Activated CD4-positive, alpha-beta T cell treated with anti-CD3 and anti-CD28 coated beads for 36 hours (primary cell): ENCODE measurements at places on chromosomes 12 and 14. TPM values are rescaled to one million over a fixed set of nuclear protein-coding genes. Genes with fewer than 3 reads are reported as not detected.
A peak's percentile ranks its signal among the peaks of the same experiment; 100 is the strongest.

DNA sequence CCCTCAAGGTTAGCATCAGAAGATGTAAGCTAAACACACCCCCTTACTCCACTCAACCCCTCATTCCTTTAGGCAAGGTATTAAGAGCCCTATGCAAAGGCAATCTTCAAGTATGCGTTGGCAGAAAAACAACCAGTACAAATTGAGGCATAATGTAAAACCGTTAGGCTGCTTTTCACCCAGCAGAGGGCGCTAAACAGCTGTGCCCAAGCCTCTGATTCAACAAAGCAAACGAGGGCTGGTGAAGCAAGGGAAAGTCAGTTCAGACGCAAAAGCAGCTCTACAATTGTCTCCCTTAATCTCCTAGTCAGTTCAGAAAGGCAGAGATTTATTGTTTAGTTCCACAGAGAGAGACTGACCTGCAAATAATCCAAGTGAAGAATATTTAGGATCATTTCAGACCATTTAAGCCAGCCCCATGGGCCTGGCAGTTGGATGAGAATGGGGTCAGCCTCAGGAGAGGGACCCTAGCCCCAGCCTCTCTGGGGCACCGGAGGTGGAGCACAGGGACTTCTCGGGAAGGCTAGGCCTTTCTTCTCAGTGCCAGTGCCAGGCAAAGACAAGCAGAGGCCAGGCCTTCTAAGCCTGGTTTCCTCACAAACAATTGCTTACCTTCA is 23.5 kb downstream of the DCAF5 start:
- peak overlapping the region; percentile 37 for H3K27ac ChIP-seq
- H3K27me3 ChIP-seq, result no peaks in the 10 kb centered on the region

GRCh38 chr12:120332523-120332922 is 4.9 kb upstream of the PLA2G1B start:
- no peaks in the 10 kb centered on the region for H3K4me1 ChIP-seq
- H3K27me3 ChIP-seq, result peaks cover 4% of the 10 kb centered on the region
- peaks cover 3% of the 10 kb centered on the region for H3K36me3 ChIP-seq
- H3K4me3 ChIP-seq, result no peak overlapping the region

DNA sequence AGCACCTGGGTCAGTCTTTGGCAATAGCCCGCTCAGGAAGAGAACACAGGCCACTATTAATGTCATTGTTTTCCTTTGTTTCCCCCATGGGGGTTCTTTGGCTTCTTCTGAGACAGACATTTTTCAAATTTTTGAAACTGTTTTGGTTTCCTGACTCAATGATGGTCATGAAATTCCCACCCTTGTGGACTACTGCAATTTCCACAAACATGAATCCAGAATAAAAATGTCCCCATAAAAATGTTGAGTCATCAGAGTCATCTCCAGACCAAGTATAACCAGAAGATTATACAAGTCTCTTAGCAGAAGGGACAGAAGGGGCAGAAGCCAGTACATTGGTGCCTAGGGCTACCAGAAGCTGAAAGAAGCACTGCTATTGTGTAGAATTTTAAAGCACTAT is 29.1 kb downstream of the SLCO1A2 start:
- H3K27ac ChIP-seq, result no peak overlapping the region
- no peaks in the 10 kb centered on the region for H3K4me1 ChIP-seq
- no peak for DNase-seq
- H3K4me3 ChIP-seq, result no peak overlapping the region

DNA sequence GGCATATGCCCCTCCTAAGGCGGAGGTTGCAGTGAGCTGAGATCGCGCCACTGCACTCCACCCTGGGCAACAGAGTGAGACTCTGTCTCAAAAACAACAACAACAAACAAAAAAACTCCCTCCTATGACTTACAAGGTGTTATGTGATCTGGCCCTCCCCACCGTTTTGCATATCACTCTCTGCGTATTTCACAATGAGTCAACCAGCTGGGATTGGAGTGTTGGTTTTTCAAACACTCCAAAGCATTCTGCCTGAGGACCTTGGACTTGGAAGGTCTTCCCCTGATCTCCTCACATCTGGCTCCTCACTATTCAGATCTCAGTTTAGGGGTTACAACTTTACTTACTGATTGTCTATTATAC is 14.0 kb downstream of the MANSC1 start:
- H3K27me3 ChIP-seq, result no peaks in the 10 kb centered on the region
- peak; percentile 20 for DNase-seq
- no peak overlapping the region for H3K27ac ChIP-seq
- peaks cover 30% of the 10 kb centered on the region for H3K4me1 ChIP-seq
- H3K4me3 ChIP-seq, result no peak overlapping the region

The OAS2 gene
- 148 TPM for total RNA-seq

- H3K36me3 ChIP-seq, result no peaks in the 10 kb centered on the region
- H3K27ac ChIP-seq, result no peak overlapping the region
- no peaks in the 10 kb centered on the region for H3K4me1 ChIP-seq
- H3K27me3 ChIP-seq, result no peaks in the 10 kb centered on the region
- no peak for DNase-seq
Observed at GRCh38 chr14:48325486-48325885, 650.1 kb upstream of the MDGA2 start.

DNA sequence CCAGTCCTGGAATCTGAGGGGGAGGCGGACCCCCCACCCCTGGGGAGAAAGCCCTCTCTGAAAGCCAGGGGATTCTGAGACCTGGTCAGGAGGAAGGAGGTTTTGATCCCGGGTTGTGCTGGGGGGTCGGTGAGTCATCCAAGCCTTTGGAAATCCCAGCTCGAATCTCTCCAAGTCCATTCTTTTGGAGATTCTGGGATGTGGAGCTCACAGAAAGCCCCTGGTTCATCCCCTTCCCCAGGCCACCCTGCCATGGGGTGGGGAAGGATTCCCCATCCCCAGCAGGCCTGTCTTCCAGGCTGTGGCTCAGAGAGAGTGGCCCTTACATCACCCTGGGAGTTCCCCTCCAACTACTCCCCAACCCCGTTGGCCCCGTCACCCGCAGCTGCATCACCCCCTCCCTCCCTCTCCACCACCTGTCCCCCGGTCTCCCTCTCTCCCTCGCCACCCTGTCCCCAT is 14.3 kb downstream of the EXOC3L4 start:
- H3K27ac ChIP-seq, result no peak overlapping the region
- peaks cover 12% of the 10 kb centered on the region for H3K27me3 ChIP-seq
- peak; percentile 75 for DNase-seq
- no peak overlapping the region for H3K4me3 ChIP-seq
- H3K4me1 ChIP-seq, result peaks cover 6% of the 10 kb centered on the region
- no peaks in the 10 kb centered on the region for H3K36me3 ChIP-seq

DNA sequence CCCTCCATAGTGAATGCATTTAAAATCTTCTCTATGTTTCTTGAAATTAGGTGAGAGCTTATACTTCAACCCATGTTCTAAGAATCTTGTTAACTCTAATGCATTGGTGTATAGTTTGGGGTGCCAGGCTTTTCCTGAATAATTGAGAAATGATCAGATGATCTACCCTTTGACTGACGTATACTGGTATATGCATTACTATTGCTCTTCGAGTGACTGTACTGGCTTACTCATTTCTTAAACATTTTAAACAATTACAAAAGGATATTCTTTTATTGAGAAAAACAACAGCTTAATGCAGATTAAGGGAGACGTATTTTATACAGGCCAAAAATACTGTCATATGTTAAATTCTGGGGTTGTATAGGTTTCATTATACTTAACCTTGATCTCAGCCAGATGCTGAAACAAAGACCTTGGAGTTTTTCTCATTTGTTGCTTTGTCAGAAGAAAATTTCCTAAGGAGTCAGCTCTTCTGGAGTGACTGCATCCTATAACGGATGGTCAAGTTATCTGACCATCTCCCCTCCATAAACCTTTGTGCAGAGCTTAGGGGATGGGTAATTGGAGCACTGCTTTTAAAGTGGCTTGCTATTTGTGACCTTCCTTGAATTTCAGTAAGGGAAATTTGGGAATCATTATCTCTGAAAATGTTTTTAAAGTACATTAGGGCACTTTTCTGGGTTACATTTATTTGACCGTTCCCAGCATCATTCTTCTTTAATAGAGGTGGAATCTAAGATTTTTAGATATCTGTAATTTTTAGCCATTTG is 507.6 kb downstream of the PCNX1 start:
- no peaks in the 10 kb centered on the region for H3K27me3 ChIP-seq
- H3K4me3 ChIP-seq, result no peak overlapping the region
- no peak overlapping the region for H3K27ac ChIP-seq
- no peak for DNase-seq
- H3K4me1 ChIP-seq, result peaks cover 23% of the 10 kb centered on the region
- H3K36me3 ChIP-seq, result peaks cover 22% of the 10 kb centered on the region

DNA sequence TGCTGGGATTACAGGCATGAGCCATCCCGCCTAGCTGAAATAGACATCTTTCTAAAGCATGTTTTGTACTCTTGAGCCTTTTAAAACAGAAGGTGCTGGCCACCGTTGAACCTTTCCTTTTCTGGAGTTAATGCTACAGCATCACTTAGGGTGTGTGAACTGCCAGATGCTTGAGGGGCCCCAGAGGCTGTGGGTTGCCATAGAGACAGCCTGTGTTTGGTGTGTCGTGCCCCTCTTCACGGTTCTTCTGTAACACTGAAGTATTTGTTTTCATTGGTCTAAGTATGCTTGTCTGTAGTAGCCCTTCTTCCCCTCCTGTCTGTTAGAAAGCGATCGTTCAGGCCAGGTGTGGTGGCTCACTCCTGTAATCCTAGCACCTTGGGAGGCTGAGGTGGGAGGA is 30.8 kb downstream of the PLEKHG3 start:
- H3K27me3 ChIP-seq, result no peaks in the 10 kb centered on the region
- no peak overlapping the region for H3K27ac ChIP-seq
- DNase-seq, result no peak
- no peak overlapping the region for H3K4me3 ChIP-seq

DNA sequence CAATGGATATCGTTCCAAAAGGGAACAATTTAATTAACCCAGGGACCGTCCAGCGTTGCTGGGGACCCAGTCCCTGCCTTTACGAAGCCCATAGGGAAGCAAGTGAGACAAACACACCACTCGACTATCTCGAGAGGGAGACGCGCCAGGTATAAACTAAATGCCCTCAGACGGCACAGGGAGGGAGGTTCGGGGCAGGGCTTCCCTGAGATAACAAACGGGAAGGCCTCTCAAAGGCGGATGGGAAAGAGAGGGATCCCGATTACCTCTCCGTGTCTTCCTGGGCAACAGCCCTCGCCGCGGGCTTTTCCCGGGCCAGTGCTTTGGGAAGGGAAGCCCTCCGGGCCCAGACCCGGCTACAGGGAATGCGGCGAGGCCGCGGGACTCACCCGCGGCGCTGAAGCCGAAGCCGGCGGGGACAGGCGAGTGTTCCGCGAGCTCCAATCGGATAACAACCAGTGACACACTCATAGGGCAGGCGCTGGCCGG is 390 bp downstream of the BRAP start:
- no peaks in the 10 kb centered on the region for H3K27me3 ChIP-seq
- H3K36me3 ChIP-seq, result peaks cover 23% of the 10 kb centered on the region
- peak overlapping the region; percentile 79 for H3K27ac ChIP-seq
- peak overlapping the region; percentile 89 for H3K4me3 ChIP-seq

The SPIC gene
- total RNA-seq, result not detected

The AKAP5 gene
- total RNA-seq, result 0.43 TPM

The ZFYVE26 gene
- total RNA-seq, result 13.0 TPM

DNA sequence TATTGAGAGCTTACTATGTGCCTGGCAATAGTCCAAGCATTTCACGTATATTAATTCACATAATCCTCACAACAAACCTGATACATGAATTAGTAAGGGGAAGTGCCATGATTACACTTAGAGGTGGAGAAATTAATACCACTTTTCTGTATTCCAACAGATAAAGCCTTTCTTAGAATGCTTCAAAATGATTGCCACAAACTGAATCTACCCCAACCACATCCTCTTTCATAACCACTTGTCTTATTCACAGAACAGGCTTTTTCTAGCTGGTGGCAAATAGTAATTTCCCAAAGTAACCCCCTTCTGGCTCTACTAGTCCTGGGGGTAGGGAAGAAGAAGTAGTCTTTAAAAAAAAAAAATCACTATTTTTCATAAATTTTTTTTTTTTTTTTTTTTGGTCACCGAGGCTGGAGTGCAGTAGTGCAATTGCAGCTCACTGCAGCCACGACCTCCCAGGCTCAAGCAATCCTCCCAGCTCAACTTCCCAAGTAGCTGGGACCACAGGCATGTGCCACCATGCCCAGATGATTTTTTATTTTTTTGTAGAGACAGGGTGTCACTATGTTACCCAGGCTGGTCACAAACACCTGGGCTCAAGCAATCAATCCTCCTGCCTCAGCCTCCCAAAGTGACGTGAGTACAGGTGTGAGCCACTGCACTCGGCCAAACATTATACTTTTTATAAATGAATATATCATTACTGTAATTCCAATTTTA is 59.0 kb upstream of the ARID2 start:
- H3K4me3 ChIP-seq, result no peak overlapping the region
- peak; percentile 10 for DNase-seq
- H3K27ac ChIP-seq, result no peak overlapping the region
- peaks cover 24% of the 10 kb centered on the region for H3K4me1 ChIP-seq
- no peaks in the 10 kb centered on the region for H3K36me3 ChIP-seq

DNA sequence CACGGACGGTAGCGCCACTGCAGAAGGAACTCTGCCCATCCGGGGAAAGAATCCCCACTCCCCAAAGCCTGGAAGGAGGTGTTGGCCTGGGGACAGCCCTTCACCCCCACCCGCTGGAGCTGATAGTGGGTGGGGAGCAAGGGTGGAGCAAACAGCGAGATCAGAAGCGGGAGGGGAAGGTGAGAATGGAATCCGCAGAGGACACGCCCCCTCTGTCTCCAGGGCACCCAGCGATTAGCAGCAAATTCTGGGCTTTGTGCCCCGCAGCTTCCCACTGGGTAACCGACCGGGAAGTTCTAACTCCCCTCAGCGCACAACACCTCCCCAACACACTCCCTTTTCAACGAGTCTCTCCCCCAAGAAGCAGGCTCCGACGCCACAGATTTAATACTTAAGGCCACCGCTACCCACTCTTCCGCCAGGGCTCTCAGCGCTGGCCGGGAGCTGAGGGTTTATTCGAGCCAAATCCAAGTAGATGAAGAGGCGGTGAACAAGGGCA is 1.4 kb downstream of the SLC25A29 start:
- H3K4me1 ChIP-seq, result peaks cover 7% of the 10 kb centered on the region
- H3K4me3 ChIP-seq, result peak overlapping the region; percentile 61
- H3K36me3 ChIP-seq, result no peaks in the 10 kb centered on the region
- no peak overlapping the region for H3K27ac ChIP-seq
- peaks cover 14% of the 10 kb centered on the region for H3K27me3 ChIP-seq

The BCDIN3D gene
- 5.6 TPM for total RNA-seq

The NGB gene
- not detected for total RNA-seq

DNA sequence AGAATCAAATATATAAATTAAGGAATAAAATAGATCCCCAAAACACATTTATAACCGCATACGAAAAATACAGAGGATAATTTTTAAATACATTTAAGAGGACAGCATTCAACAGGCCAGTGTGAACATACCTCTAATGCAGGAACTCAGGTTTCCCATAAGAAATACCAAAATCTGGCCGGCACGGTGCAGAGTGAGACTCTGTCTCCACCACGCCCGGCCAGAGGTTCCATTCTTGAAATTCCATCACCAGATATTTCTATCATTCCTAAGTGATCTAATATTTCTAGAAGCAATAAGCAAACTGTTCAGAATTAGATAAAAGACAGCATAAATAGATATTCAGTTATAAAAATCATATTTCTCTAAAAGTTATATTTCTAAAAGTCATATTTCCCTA is 30.2 kb upstream of the OASL start:
- H3K27ac ChIP-seq, result no peak overlapping the region
- H3K4me3 ChIP-seq, result no peak overlapping the region
- no peak for DNase-seq
- peaks cover 4% of the 10 kb centered on the region for H3K4me1 ChIP-seq
- H3K36me3 ChIP-seq, result peaks cover 3% of the 10 kb centered on the region

The SPTB gene
- total RNA-seq, result 0.32 TPM
